ENCODE measurements at places on chromosomes 5 and 9.

DNA sequence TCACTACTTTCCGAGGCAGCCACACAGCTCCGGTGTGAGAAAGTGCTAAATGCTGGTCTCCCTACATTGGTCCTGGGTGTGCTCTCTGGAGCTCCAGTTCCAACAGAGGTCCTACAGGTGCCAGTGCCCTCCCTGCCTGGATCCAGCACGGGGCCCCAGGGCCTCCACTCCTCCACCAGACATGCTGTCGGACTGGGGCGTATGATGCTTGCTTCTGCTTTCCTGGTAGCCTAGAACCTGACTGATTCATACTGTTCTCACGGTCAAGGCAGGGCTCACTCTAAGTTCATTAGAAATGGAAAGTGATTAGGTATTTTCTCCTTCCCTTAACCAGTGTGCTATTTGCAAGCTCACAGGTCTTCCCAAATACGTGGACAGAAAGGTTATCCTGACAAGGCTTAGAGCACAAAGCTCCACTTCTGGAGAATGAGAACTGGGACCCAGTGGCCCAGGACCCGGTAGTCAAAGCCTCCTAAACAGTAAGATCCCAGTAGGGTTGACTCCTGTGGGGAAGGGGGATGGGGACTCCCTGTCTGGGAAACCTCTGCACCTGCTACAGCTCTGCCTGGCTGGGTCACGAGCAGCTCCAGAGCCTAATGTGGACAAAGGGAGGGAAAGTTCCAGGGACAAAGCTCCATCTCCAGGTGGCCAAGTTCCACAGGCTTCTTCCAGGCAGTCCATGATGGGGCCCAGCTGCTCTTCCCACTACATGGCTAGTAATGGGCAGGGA is 98.1 kb downstream of the PAX5 start:
- DNase-seq = no peak

GRCh38 chr9:126607086-126607485 is 6.6 kb upstream of the LMX1B start:
- DNase-seq = no peak

GRCh38 chr5:132876020-132876759 is 2.7 kb downstream of the LEAP2 start:
- no peak for DNase-seq

GRCh38 chr9:76298521-76299144 is 95.6 kb downstream of the RFK start:
- no peak for DNase-seq

GRCh38 chr5:78527054-78527859 is 121.3 kb downstream of the LHFPL2 start:
- DNase-seq = no peak

DNA sequence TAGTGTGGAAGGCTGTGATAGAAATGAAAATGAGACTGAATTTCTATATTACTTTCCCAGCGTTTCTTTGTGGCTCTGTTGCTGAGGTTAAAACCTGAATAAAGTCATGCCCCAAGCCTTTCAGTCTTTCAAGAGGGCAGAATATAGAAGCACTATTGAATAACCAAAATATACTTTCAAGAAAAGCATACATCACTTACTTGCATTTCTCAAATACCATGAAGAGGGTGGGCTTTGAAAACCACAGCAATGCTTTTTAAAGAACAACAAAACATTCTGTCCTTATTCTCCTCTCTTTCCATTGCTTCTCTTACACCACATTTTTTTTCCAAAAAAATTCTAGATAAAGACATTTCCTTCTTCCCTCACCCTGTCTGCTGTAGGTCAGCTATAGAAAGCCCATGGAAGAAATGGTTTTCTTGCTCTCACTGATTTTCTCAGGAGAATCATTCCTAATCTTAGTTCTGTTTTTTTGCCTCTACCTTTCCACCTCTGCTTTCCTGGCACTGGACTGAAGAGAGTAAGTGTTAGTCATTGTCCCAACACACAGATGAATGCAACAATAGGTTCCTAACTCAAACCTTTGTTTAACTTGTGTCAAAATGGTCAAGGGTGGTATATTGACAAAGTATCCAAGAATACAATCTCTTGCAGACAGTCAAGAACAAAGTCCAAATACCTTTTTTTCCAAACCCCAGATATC is 51.6 kb downstream of the NUDT12 start:
- no peak for DNase-seq

GRCh38 chr5:83503662-83504061 is 32.1 kb downstream of the VCAN start:
- DNase-seq = no peak

DNA sequence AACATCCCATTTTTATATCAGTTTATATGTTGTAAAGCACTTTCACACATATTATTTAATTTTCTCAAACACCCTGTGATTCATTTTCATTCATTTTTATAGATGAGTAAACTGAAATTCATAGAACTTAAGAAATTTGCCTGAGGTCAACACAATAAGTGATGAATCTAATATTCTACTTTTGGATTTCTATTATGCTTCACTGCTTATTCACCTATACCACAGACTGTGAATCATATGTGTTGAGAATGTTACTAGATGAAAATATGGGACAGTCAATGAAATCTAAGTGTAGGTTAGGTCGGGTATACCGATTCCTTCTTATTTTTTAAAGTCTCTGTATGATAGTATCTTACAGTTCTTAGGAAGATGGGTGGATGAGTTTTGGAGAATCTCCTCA is 24.8 kb downstream of the CDC37L1 start:
- DNase-seq = no peak

All from cortex of kidney (tissue), 1 donor.